Astrocyte of the hippocampus (primary cell): ENCODE measurements at places on chromosomes 5 and 9.

GRCh38 chr5:142248853-142249462 lies 75.9 kb downstream of the SPRY4 start:
- peak; percentile 51 for DNase-seq

- no peak for DNase-seq
Observed at GRCh38 chr5:3175416-3175815, 420.2 kb upstream of the IRX1 start.

- peak; percentile 57 for DNase-seq
Observed at GRCh38 chr5:124056991-124057723, 545.2 kb downstream of the CSNK1G3 start.

- DNase-seq: no peak
Observed at GRCh38 chr9:34456746-34457145, 1.6 kb downstream of the FAM219A start.

DNA sequence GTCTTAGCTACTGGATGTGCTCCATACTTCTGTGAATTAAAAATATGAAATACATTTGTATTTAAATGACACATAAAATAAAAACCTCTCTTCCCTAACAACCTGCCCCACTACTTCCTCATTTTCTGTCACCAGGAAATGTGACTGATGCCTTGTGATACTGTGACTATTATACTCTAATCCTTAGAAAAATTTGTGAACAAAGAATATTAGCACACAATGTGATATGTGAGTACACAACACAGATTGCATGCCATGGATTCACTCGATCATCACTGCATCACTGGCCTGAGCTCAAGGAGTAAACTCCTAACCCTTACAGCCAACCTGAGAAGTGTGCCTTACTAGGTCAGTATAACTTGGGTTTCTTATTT lies 281.0 kb downstream of the EFNA5 start:
- DNase-seq: no peak

- DNase-seq: no peak
Observed at GRCh38 chr9:86097510-86098224, 1.7 kb downstream of the GOLM1 start.

DNA sequence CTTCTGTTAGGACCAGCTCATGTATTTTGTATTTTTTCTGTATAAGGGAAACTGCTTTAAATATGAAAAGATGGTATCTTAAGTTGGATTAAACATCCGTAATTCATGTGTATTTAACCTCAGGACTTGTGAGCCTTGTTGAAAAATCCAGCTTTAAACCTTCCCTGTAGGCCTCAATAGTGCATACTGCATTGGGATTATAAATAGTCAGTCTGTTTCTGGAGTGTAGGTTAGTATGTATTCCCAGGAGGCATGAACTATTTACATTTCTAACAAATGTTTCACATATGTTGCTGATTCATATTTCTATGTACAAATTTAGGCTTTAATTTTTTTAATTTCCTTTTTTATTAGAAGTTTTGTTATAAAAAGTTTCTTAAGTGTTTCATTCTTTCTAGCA lies 137.9 kb upstream of the GRHPR start:
- DNase-seq: no peak

GRCh38 chr5:9622971-9623421 lies 7.2 kb downstream of the TAS2R1 start:
- DNase-seq: peak; percentile 83

- DNase-seq: no peak
Observed at GRCh38 chr9:29069376-29069775, 1496.1 kb upstream of the C9orf72 start.

DNA sequence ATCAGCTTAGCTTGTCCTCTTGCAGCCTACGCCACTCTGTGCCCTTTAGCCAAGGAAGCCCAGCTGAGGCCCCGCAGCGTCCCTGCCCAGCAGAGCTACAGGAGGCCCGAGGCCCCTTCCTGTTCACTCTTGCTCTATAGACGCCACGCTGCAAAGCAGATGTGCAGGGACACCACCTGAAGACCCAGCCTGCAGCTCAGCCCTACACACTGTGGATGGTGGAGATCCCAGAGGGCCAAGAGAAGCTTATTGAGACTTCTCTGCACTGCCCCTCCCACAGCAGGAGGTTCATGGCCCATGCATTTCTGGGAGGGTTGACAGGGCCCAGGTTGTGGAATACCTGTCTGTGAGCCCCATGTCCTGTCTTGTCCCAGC lies 33.6 kb downstream of the IRF1 start:
- no peak for DNase-seq

- no peak for DNase-seq
Observed at GRCh38 chr9:74887981-74888370, 255 bp upstream of the TRPM6 start.

GRCh38 chr5:78792345-78793055 lies 143.9 kb upstream of the LHFPL2 start:
- no peak for DNase-seq

- DNase-seq: no peak
Observed at GRCh38 chr9:109416135-109416706, 81.9 kb downstream of the PTPN3 start.

DNA sequence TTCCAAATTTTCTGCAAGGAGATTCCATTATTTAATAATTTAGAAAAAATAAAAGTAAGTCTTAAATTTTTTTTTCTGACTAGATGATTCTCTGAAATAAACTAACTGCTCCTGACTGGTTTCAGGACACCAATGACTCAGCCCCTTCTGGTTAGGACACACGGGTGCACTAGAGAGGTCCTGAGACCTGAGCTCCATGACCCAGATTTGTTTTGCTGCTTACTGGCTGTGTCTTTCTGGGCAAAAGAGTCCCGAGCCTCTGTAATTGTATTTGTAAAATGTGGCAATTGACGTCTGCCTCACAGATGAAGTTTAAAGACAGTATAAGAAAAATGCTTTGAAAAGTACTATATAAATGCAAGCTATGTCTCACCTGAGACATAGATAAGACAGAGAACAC lies 89.1 kb downstream of the SLC24A2 start:
- DNase-seq: no peak

- DNase-seq: peak; percentile 77
Observed at GRCh38 chr5:98796197-98796972, 22.9 kb downstream of the RGMB start.

DNA sequence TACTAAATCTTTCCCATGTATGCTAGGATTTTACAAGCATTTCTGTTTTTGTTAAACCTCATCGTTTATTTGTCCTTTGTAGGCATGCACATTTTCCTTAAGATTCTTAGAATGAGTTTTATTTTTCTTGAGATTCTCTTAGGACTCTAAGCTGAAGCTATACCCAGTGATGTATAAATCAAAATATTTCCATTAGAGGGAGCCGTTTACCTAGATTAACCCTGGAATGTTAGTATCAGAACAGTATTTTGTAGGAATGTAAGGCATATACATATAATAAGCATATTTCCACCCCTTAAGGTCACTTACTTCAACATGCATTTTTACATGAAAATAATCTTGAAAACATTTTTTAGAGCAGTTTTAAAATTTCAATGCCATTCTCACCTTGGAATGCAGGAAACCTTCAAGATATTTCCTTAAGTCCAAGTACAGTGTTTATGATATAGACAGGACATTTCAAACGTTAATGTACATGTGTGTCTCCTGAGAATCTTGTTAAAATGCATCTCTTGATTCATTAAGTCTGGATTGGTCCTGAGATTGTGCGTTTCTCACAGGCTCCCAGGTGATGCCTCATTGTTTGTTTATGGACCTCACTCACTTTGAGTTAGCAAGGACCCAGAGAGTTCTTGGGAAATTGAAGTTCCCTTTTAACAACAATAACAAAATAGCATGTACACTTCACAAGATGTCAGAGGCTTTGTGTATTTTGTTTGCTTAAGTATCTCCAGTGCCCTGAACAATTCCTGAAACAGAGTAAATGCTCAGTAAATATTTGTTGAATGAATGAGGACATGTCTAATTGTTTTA lies 34.9 kb upstream of the FCHO2 start:
- peak; percentile 20 for DNase-seq
